ENCODE measurements at places on chromosomes 5 and 9.

- no peak for DNase-seq
Observed at GRCh38 chr5:72468606-72469005, 38.6 kb downstream of the ZNF366 start.

DNA sequence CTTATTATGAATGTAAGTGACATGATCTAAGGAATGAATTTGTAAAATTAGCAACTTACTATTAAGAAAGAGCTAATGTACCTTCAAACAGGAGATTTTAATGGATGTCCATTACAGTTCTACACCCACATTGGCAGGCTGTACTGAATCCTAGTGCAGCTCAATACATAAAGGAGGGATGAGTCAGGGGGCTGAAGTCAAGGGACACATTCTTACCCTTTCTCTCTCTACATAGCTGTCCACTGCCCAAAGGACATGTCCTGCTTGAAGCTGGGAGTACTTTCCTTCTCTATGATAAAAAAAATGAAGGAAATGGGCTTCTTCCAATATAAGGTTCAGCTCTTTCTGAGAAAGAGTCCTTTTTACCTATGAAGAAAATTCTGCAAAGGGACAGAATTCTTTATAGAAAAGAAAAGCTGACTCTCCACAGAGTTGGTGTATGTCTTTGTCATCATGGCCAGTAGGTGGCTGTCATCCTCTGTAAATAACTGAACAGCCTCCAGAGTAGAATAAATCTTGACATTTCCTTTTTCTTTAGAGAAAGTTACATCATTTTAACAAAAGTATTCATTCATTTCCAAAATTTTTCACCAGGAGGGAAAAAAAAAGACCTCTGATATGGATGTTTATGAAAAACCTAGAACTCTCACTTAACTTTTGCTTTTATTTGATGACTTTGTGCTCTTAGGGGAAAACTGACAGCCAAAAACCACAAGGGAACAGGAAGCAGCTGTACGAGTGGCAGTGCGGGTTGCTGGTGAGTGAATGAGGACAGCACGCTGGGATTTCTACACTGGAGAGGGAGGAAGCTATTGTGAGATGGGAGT lies 13.1 kb upstream of the IFNA14 start:
- DNase-seq, result peak; percentile 48

DNA sequence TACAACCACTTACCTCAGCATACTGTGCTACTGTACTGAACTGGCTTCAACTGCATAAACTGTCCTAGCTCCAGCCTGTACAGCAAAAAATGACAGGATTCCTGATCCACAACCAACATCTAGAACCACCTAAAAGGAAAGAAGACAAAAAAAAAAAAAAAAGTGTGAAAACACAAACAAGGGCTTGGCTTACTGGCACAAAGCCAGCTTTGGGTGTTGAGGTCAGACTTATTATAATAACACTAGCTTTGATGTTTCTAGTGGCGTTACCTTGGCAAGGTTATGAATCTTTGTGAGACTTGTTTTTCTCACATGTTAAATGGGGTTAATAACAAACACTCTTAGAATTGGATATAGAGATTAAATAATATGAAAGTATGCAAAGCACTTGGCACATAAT lies 148.5 kb upstream of the PUM3 start:
- no peak for DNase-seq

DNA sequence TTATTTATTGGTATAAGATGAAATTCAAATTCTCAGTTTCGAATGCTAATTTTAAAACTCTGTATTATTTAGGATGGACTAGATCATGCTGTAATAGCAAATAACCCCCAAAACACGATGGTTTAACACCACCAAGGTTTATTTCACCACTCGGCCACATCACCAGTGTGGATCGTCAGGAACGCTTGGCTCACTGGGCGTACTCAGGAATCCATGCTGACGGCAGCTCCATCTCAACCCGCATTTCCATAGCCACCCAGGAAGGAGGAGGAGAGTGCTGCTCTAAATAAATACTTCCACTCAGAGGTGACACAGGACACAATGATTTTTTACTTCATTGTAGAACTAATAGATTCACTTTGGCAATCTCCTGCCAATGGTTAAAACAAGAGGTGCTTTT lies 347.4 kb downstream of the SH3GL2 start:
- DNase-seq, result no peak

DNA sequence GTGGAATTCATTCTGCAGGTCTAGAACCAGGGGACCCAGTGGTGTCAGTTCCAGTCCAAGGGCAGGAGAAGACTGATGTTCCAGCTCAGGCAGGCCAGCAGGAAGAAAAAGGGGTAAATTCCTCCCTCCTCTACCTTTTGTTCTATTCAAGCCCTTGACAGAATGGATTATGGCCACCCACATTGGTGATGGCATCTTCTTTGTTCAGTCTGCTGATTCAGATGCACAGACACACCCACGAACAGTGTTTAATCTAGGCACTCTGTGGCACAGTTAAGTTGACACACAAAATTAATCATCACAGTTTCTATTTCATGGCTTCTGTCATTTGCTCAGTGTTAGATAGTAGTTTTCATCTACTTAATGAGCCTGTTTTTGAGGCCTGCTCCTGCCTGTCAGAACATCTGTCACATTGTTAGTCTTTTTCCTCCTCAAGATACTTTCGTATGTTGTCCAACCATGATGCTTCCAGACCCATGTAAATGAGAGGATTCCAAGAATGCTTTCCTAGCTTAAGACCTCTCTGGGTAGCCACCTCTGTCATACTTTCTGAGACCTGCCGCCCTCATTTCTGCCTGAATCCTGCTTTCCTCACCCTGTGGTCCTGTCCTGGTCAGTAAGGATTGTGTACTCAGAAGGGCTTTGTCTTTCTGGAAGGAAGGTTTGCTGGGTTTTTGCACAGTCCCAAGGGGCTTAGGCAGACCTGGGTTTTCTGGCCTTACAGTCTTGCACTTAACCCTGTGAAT lies 72.5 kb downstream of the SPIN1 start:
- DNase-seq, result no peak

DNA sequence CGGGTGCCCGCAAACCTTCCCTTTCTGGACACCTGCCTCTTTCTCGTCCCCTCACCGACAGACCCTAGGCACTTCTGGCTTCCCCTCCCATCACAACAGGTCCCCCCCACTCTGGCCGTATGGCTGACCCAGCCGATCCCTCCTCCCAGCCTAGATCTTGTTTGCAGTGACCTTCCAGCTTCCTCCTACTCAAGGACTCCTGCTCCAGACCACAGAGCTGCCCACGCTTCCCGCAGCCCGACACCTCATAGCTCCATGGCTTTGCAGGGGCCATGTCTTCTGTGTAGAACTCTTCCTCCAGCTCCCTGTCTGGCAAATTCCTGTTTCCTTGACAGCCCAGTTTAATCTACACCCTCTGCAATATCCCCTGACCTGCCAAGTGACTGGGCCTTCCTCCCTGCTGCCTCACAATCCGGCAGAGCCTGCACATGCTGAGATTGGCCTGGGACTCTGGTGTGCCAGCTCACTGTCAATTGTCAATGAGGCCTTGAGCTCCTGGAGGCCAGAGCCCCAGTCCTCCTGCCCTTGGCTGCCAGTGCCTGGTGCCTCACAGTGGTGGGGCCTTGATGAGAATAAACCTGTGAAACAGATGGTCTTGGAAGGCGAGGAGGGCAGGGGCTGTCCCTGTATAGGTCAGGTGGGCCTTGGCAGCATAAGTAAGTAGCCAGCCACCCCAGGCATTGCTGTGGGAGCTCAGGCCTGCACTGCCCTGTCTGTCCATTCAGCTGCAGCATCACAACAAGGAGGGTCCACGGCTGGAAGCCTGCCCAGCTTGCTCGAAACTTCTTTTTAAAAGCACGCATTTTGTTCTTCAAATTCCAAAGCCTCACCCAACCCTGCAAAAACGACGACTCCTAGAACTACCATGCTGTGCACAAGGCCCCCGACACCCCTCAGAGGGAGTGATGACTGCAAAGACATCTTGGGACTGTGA lies 50.5 kb downstream of the GADD45G start:
- DNase-seq, result no peak

GRCh38 chr5:5494489-5495402 lies 72.3 kb downstream of the ICE1 start:
- no peak for DNase-seq

DNA sequence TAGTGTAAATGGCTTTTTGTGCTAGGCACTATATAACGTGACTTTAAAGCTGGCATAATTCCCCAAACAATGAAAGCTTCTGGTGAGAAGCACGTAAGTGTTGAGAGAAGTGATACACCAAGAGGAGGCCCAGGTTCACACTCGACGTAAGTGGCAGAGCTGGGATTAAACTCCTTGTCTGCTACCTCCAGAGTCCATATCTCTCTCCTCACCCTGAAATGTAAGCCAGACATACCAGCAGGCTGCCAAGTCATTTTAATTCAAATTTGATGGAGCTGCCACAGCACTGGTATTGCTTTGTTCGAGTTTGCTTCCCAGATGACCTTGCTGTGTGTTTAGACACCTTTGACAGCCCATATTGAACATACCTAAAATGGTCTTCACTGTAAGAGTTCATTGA lies 319.7 kb downstream of the GLIS3 start:
- DNase-seq, result no peak

GRCh38 chr5:123710031-123710430 lies 198.1 kb downstream of the CSNK1G3 start:
- DNase-seq, result no peak

- no peak for DNase-seq
Observed at GRCh38 chr5:24510523-24510988, 134.2 kb downstream of the CDH10 start.

DNA sequence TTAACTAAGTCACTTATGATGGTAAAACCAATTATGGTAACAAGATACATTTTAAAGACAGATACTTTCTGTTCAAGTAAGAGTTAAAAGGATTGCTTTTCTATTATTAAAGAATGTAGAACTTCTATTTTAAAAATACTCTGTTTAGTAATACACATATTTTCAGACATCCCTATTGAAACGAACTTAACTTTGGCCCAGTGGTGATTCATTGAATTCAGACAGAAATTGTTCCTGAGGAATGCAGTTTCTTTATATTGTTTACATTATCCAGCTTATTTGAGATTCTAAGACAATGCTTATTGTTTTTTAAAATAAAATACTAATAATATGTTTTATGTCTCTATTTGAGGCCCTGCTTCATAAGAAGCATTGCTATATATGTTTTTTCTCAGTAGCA lies 816.4 kb downstream of the SEMA5A start:
- no peak for DNase-seq

DNA sequence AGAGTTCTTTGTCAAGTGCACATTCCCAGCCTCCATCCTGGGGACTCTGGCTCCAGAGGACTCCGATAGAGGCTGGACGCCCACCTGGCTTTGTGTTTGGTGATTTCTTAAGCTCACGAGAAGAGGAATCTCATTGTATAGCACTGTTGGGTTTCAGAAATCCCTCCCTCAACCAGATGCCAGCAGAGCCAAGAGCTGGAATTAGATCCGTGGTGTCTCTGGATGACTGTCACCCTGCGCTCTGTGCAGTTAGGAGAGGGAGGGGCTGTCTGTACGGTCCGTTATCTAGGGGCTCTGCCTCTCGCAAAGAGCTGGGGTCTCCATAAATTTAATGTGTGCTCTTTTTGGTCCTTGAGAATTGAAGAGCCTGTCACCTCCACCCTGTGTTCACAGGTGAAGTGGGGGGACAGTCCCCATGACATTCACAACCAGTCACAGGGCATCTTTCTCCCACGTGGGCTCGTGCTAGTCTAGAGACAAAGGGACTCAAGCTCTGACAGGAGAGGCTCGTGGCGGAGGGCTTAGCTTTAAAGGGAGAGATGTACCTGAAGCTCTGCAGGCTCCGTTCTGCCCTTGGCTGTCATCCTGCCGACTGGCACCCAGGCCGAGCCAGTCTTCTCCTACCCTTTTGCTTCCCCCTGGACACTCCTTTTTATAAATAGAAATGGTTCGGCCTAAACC lies 41.4 kb downstream of the FAM78A start:
- DNase-seq, result no peak

DNA sequence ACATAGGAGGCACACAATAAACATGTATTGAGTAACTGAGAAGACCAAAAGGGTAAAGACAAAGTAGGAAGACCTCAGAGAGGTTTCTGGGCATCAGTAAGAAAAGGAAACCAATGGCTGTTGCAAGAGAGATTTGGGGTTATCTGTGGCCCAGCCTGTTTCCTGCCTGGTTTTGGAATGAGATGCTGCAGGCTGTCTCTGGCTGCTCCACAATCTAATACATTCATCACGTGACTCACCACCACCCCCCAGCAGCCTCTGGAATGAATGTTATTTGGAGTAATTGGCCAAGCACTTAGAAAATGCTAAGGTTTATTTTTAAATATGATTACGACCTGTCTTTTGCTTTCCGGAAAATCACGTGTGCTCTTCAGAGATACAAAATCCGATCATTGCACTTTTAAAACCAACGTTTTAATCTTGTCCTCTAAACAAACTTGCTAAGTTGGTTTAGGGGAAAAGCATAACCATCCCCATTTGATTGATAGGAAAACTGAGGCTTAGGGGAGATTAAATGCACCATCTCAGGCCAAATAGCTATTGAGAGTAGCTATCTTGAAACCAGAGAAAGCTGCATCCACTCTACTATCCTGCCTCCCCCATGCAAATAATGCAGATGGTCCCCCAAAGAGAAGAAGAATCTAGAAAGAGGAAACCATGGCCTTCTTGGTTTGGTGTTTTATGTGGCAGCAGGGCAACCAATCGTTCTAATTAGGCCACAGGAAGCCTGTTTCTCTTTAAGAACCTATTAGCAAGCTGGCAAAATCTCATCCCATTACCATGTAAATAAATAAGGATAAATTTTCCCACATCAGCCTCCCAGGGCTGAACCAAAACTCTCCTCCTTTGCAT lies 151.8 kb upstream of the ADRA1B start:
- DNase-seq, result no peak

- no peak for DNase-seq
Observed at GRCh38 chr9:137244486-137245449, 3.7 kb downstream of the TUBB4B start.

DNA sequence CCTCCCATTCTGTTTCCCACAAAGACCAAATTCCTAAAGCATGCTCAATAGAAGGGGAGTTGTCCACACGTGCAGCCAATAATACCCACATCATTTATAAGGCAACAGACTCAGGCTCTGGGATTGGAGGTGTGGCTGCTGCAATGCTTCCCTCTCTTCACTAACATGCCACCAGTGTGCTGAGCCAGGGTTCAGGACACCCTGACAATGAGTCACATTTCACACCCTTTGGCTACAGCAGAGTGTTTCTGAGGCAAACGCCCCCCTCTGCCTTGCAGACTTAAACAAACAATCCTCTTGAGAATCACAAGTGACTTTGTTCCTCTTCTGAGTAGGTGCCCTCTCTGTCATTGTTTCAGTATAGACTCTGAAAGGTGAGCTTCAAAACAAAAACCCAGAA lies 189.3 kb upstream of the TLE4 start:
- DNase-seq, result no peak

GRCh38 chr5:74113196-74113540 lies 487.2 kb downstream of the ARHGEF28 start:
- DNase-seq, result no peak

GRCh38 chr5:178218237-178218776 lies 14.0 kb downstream of the HNRNPAB start:
- no peak for DNase-seq

GRCh38 chr9:129597355-129598088 lies 23.4 kb downstream of the C9orf50 start:
- no peak for DNase-seq

GRCh38 chr5:73624888-73625287 lies 1.1 kb upstream of the ARHGEF28 start:
- no peak for DNase-seq

GRCh38 chr5:83126501-83126900 lies 49.2 kb downstream of the XRCC4 start:
- DNase-seq, result no peak
